ENCODE measurements at places on chromosomes 13 and 19. TPM values are rescaled to one million over a fixed set of nuclear protein-coding genes. Genes with fewer than 3 reads are reported as not detected.

The ETV2 gene
- total RNA-seq, result 0.44 TPM

The MAMSTR gene
- total RNA-seq, result 3.8 TPM

The ZNF581 gene
- 17.2 TPM for total RNA-seq

The PPM1N gene
- total RNA-seq, result 3.3 TPM

The KIRREL2 gene
- total RNA-seq, result not detected

The CDC37 gene
- total RNA-seq, result 189 TPM

The PTPRS gene
- 479 TPM for total RNA-seq

The SERPINE3 gene
- not detected for total RNA-seq
